ENCODE measurements at places on chromosomes 1 and 21.

DNA sequence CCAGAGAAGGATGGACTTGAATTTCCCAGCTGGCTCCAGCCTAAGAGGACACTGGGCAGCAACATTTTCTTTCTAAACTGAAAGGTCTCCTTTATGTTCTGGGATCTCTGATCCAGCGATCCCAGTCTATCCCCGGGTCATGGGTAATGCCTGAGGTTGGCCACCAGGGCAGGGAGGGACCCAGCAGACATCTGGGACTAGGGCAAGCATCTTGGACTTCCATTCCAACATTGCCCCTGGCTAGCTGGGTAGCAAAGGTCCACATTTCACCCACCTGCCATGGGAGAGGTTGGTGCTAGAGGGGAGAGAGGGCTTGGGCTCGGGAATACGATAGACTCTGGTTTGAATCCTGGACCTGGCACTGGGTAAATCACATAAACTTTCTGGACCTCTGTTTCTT lies 84.6 kb downstream of the LRRN2 start:
- no peak for DNase-seq

DNA sequence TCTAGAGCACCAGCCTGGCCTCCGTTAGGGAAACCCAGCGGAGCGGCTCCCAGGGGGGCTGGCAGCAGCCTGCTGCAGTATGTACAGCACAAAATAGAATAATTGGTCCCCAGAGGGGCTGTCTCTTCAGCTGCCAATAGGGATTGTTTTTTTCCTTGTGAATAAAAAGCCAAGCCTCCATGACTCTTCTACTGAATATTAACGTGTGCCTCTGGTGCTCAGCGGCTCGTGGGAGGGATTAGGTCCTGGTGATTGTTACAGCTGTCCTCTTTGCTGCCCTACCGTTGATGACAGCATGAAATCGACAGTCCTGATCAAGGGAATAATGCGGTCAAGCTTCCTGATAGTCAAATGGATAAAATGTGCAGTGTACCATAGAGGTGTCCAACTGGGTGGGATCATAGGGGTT lies 190.7 kb upstream of the RUNX1 start:
- no peak for DNase-seq

GRCh38 chr1:79105500-79105899 lies 99.0 kb upstream of the ADGRL4 start:
- DNase-seq, result no peak

DNA sequence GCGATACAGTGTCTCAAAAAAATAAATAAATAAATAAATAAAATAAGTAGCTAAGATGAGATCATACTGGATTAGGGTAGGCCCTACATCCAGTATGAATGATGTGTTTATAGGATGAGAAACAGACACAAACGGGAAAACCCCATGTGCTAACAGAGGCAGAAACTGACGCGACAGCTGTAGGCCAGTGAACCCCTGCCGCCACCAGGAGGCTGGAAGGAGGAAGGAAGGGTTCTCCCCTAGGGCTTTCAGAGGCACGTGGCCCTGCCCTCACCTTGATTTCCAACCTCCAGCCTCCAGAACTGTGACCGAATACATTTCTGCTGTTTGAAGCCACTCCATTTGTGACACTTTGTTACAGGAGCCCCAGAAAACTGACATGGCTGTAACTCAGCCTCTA lies 38.5 kb downstream of the CHD5 start:
- DNase-seq, result no peak
